ENCODE measurements at places on chromosomes 7 and 10.

- no peak for DNase-seq
Measured at GRCh38 chr10:108775911-108776475, 1147.3 kb downstream of the XPNPEP1 start.

- DNase-seq = no peak
Measured at GRCh38 chr10:59896191-59896590, 10.2 kb downstream of the CCDC6 start.

DNA sequence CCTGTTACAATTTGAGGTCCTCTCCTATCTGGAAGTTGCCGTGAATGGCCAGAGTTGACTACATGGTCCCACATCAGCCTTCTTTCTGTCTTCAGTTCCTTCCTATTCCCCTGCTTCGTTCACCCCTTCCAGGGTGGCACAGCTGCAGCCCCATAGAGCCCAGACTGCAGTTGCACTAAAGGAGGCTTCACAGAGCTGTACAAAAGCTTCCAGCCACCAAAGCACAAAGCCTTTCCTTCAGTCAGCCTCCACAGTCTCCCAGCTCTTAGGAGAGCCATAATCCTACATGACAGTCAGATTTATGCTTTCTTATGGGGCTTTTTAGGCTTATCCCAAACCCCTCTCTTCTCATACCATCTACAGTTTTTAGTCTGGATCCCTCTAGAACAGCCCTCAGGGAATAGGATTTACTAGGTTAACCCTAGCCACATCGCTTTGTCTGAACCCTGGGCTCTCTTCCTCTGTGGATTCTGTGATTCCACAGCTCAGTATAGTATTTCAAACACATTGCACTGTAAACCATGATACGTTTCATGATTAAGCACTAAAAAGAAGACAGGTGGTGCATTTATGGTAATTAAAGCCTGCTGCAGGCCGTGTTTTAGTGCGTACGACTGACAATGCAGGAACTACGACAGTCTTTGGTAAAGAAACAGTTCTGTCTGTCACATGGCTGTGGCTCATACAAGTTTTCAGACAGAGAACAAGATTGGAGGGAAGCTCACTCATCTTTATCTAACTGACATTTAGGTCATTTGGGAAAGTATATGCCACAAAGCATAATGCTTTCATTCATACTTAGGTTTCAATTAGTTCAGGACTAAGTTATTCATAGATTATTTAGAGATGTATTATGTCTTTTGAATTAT is 208.3 kb upstream of the KMT2E start:
- DNase-seq = no peak

GRCh38 chr10:46264336-46264735 is 22.5 kb upstream of the ANTXRL start:
- DNase-seq = no peak

GRCh38 chr10:36117231-36117630 is 475.1 kb upstream of the FZD8 start:
- DNase-seq = no peak

DNA sequence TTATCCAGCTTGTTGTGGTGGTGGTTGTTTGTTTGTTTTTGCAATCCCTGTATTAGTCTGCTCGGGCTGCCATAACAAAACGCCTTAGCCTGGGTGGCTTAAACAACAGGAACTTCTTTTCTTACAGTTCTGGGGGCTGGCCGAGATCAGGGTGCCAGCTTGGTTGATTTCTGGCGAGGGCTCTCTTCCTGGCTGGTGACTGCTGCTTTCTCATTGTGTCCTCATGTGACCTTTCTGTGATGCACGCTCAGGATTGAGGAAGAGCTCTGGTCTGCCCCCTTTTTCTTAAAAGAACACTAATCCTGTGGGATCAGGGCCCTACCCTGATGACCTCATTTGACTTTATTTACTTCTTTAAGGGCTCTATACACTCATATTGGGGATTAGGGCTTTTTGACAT is 107.1 kb upstream of the NRP1 start:
- DNase-seq = no peak

- no peak for DNase-seq
Measured at GRCh38 chr7:94087664-94088352, 83.7 kb upstream of the BET1 start.

GRCh38 chr10:114648368-114648767 is 9.7 kb downstream of the ABLIM1 start:
- no peak for DNase-seq

DNA sequence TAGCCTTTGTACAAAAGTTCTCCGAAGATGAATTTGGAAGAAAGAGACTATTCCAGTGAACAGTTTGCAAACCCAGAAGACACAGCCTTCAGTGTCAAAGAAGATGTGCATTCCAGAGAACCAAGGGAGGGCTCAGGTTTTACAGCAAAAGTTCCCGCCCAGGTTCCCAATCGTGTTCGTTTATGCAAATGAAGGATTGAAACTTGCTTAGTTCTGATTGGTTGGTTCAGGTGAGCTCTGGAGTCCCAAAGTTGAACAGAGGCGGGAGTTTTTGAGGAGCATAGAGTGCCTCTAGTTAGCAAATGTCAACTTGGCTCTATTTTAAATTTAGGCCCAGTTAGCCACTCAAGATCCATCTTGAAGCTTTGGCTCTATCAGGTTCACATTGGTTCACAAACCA is 51.3 kb downstream of the TMEM270 start:
- no peak for DNase-seq

DNA sequence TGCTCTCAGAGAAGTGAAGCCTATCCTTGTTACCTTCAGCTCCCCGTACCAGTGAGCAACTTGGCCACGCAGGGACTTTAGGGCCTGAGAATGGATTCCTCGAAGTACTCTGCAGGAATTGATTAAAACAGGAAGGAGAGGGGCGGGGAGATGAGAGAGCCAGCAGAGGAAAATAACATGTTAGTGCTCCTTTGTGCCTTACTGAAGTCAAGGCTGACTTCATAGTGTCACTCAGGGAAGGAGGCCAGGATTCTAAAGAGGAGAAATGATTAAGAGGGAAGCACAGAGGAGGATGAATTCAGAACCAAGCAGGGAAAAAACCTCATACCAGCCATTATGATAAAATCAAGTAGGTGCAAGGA is 195.6 kb upstream of the RHOBTB1 start:
- DNase-seq = no peak

GRCh38 chr7:150401861-150402631 is 22.9 kb downstream of the ZNF775 start:
- DNase-seq = no peak

- DNase-seq = no peak
Measured at GRCh38 chr10:84415539-84416244, 87.3 kb downstream of the CCSER2 start.

- DNase-seq = no peak
Measured at GRCh38 chr7:79272066-79272669, 181.3 kb downstream of the MAGI2 start.

DNA sequence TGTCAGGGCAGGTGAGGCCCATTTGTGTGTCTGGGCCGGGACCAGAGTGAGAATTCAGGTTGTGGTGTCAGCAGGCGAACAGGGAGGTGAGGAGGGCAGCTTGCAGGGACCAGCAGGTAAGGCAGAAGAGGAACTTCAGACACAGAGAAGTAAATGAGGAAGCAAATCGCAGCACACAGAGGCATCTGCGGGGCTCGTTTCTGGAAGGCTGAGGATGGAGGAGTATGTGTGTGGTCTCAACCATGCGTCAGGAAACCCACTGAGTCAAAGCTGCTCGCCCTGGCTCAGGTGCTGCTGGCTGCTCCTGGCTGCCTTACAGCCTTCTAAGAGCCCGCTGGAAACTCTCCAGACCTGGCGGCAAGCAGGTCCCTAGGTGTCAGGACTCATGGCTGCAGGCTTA is 26.9 kb upstream of the PITRM1 start:
- no peak for DNase-seq

DNA sequence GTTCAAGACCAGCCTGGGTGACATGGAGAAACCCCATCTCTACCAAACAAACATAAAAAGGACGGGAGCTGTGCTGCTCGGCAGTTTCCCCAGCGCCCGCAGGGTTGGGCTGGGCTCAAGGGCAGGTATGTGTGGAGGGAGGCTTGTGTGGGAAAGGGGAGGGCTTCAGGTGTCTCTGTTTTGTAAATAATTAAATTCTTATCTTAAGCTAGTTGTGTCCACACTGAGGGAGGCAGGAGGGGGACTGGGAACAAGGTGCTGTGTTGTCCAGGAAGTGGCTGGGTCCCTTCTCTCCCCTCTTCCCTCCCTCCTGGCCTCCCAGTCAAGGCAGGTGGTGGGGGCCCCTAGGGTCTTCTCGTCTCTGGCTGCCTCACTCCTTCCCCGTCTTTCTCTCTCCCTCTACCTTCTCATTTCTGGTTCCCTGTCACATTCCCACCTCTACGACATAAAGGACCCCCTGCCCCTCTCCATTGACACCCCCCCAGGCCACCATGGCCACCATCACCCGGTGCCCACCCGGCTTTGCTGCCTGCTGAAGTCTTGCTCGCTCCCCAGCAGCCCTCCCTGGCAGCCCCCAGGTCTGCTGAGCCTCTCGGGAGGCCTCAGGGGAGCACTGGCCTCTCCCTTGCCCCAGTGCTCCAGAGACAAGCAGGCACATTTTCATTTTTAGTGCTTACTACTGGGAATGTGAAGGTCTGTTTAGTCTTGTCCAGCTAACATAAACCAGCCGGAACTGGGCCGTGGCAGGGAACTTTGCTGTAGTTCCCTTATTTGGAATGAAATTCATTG is 19.3 kb downstream of the NEURL1 start:
- no peak for DNase-seq

- DNase-seq = no peak
Measured at GRCh38 chr10:24701447-24701846, 22.2 kb downstream of the ARHGAP21 start.

DNA sequence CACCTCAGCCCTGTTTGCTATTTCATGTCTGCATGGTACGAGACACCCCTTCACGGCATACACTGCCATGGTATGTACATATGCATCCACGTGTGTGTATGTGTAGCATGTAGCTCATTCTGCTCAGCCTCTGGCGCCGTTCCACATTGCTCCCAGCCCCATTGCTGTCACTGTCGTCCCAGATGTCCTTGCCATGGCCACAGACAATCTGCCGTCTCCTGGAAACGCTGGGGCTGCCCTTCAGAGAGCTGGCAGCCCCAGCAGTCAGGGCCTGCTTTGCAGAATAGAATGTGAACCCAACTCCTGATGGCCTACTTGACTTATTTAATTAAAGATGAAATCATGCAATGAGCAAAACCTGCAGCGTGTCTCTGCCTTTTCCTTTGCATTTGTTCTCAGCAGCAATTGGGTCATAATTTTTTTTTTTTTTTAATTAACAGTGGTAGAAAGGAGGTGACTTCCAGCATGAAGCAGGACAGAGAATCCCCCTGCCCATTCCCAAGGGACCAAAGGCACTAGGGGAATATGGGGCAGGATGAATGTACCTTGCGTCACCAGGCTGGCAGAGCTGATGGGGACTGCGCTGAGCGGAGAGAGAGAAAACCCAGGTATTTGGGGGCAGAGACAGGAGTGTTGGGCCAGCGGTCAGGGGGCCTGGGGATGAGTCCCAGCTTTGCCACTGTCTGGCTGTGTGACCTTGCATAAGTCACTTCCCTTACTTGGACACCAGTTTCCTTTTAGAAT is 49.2 kb downstream of the CHST3 start:
- DNase-seq = no peak
